ENCODE measurements at places on chromosomes 3 and 15.

DNA sequence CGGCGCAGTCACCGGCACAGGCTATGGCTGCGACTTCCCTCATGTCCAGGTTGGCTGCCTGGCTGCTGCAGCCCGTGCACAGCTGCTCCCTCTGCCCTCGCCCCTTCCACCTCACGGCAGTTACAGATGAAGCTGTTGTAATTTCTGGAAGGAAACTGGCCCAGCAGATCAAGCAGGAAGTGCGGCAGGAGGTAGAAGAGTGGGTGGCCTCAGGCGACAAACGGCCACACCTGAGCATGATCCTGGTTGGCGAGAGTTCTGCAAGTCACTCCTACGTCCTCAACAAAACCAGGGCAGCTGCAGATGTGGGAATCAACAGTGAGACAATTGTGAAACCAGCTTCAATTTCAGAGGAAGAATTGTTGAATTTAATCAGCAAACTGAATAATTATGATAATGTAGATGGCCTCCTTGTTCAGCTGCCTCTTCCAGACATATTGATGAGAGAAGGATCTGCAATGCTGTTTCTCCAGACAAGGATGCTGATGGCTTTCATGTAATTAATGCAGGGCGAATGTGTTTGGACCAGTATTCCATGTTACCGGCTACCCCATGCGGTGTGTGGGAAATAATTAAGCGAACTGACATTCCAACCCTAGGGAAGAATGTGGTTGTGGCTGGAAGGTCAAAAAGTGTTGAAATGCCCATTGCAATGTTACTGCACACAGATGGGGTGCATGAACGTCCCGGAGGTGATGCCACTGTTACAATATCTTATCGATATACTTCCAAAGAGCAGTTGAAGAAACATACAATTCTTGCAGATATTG, 13.2 kb upstream of the GNB4 start:
- no peak for DNase-seq

GRCh38 chr3:4532535-4533112, 39.5 kb downstream of the ITPR1 start:
- DNase-seq = no peak

DNA sequence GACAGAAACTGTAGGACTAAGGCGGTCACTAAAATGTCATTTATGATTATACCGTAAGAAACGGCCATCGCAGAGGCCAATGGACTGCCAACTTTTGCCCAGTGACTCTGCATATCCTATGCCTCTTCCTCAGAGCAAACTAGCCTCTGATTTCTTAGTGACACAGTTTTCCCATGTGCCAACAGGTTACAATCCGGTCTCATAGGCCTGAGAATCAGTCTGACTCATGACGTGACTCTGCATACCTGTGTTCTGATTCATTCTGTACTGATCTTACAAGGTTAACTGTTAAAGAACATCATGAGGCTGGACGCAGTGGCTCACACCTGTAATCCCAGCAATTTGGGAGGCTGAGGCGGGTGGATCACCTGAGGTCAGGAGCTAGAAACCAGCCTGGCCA, 17.8 kb downstream of the RUBCN start:
- DNase-seq = no peak

GRCh38 chr3:125051715-125052581, 3.8 kb downstream of the HEG1 start:
- peak; percentile 77 for DNase-seq

DNA sequence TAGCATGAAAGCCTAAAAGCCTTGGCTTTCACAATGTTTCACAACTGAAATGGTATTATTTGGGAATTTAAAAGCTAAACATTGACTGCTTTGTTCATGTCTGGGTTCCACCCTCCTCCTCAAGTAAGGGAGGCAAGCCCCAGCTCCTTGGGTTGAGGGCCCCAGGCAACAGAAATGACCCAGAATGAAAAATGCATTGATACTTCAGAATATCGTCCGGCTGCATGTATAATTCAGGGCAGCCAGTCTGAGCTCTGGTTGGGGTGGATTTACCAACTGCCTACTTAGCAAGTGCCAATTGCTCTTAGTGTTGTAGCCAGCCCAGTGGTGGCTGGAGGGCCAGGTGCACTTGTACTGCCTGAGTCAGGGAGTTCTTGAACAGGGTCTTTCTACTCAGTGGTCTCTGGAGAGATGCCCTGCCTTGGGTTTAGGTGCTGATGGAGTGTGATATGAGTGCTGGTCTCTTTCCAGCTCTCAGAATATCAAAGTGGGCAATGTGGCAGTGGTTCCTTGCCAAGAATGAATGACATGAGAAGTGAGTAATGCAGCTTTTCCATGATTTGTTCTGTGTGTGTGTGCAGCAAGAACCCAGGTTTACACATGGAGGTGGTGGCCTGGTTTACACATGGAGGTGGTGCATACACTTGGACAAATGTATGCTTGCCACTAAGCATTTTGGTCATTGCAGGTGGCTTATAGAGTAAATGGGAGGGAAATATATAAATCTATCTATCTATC, 40.9 kb upstream of the ADAMTSL3 start:
- DNase-seq = no peak

DNA sequence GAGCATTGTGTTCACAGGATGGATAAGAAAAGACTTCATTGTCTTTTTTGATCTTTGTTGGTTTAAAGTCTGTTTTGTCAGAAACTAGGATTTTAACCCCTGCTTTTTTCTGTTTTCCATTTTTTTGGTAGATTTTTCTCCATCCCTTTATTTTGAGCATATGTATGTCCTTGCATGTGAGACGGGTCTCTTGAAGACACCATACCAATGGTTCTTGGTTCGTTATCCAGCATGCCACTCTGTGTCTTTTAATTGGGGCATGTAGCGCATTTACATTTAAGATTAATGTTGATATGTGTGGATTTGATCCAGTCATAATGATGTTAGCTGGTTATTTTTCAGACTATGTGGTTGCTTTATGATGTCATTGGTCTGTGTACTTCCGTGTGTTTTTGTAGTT, 687.0 kb downstream of the NAALADL2 start:
- no peak for DNase-seq

- no peak for DNase-seq
Observed at GRCh38 chr3:175868626-175869025, 1009.5 kb downstream of the NAALADL2 start.

GRCh38 chr3:105118905-105119304, 247.8 kb upstream of the ALCAM start:
- no peak for DNase-seq

- no peak for DNase-seq
Observed at GRCh38 chr3:46748170-46748569, 30.5 kb upstream of the PRSS50 start.

DNA sequence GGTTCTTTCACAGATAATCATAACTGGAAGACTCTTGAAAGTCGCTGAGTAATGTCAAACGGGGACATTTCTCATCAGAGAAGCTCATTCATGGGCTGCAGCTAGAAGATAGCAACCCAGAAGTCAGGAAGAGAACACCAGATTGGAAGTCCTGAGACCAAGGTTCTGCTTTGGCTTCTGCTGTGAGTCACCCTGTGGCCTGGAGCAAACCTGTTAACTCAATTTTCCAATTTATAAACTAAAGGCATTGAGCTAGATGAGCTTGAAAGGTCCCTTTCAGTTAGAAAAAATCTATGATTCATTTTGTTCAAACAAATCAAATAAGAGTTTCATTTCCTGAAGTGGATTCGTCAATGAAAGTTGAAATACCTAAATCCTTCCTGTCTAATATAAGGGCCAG, 402.2 kb downstream of the EPHB1 start:
- DNase-seq = no peak

- DNase-seq = no peak
Observed at GRCh38 chr3:153573481-153573880, 411.5 kb downstream of the RAP2B start.

DNA sequence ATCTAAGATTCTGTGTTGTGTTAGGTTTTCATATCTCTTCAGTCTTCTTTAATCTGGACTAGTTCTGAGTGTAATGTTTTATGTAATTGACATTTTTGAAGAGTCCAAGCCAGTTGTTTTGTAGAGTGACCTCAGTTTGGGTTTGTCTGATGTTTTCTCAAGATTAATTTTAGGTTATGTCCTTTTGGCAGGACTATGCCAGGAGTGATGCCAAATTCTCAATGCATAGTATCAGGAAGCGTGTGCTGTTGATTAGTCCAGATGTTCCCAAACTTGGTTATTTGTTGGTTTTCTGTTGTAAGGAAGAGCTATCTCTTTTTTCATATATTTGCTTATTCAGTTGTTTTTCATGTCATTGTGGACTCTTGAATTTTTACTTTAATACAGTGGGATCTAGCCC, 32.6 kb downstream of the NMD3 start:
- DNase-seq = no peak

DNA sequence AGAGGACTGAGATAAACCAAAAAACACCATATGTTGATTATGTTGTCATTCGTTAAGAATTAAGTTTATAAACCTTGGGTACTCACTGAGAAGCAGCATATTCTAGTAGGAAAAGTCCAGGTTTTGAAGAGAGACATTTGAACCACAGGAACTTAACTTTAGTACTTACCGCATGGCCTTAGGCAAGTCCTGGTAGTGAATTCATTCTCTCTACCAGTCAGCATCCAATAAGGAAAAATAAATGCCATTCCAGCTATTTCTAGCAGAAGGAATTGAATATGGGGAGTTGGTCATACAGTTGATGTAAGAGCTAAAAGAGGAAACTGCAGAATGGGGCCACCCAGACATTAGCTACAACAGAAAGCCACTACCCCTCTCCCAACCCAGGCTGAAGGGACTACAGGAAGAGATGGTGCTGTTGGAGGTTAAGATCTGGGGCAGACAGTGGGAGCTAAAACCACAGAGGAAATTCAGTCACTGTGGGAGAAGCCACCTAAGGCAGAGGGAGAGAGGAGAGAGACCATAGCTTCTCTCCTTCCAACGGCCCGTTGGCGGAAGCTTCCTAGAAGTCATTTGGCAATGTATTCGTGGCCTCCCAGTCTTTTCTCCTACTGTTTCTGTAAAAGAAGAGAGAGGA, 133.8 kb upstream of the RARB start:
- no peak for DNase-seq

GRCh38 chr3:65729555-65729954, 309.2 kb downstream of the MAGI1 start:
- no peak for DNase-seq

DNA sequence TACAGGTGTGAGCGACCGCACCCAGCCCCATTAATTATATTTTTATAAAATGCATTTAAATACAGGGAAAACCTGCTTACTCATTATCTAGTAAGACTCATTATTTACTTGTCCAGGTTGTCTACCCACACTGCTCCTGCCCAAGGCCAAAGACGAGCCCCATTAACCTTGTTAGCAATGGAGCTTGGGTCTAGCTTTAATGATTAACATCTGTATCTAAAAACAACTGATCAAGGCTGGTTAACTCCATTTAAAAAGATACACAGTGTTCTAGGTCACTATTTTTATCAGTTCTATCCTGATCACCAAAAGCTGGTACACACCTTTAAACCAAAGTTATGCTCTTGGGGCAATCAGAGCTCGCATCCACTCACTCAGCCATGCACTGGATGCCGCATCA, 10.4 kb upstream of the NCKIPSD start:
- no peak for DNase-seq

DNA sequence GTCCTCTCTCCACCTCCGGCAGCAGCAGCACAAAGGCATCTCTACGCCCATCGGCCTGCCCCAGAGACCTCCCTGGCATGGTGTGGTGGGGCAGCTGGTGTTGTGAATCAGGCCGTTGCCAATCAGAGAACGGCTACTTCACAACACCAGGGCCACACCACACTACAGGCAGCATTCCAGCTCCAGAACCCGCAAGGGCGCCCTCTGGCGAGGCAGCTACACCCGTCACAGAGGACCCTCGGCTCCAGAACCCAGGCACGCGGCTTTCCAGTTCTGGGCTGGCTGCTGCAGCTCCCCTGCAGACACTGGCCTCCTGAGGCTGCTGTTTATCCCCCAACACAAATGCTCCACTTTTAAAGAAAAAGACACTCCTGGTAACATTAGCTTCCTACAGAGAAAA, 127.5 kb upstream of the TOPAZ1 start:
- no peak for DNase-seq

- no peak for DNase-seq
Observed at GRCh38 chr15:68749365-68749764, 71.3 kb downstream of the ANP32A start.

- no peak for DNase-seq
Observed at GRCh38 chr3:145251311-145251710, 909.7 kb downstream of the PLOD2 start.

- DNase-seq = no peak
Observed at GRCh38 chr3:17179381-17180205, 294.8 kb downstream of the PLCL2 start.

DNA sequence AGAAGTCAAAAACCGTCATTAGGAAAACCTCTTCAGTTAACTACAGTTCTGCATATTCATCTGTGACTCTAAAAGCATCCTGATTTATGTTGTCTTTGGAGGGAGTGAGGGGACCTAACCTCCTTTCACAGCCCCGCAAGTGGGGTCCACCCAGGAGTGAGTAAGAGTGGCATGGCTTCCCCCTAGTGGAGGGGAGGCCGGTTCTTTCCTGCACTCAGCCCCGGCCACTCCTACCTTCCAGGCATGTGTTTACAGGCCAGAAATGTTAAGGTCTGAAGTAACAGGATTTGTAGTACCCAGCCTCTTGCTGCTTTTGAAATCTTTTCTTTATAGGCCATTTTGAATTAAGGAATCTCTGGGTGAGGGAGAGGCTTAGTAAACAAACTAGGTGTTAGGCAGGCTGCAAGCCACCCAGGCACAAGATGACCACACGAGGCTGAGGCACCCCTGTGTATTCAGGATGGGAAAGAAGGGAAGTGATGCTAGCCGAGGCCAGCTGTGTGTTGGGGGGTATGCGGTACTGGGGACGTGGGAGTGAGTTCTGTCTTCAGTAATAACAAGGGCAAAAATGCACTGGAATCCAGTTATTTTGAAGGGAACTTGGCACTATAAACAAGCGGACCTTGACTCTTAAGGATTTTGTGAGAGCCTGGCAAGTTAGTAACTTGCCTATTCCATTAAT, 50.5 kb downstream of the CTDSPL start:
- no peak for DNase-seq

DNA sequence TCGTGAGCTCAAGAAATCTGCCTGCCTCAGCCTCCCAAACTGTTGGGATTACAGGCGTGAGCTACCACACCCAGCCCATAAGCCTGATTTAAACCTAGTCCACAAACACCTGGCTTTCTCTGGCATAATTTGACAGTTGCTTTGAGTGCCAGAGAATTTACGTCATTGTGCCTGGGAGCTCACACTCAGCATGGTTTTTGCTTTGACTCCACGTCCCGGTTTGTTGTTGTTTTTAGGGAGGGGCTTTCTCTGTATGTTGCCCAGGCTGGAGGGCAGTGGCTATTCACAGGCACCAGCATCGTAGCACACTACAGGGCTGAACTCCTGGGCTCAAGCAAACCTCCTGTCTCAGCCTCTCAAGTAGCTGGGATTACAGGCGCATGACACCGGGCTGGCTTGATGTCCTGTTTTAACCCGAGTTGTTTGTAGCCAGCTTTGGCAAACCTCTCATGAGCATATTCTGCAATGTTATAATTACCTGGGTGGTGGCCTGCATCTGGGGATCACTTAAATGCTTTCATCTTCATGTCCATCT, 32.7 kb downstream of the CEMIP start:
- no peak for DNase-seq

- DNase-seq = no peak
Observed at GRCh38 chr15:28900041-28900891, 14.5 kb downstream of the APBA2 start.
